ENCODE measurements at places on chromosomes 6 and 20.

GRCh38 chr20:16929756-16930155, 181.6 kb downstream of the OTOR start:
- DNase-seq: no peak

GRCh38 chr20:3307725-3308124, 68.7 kb upstream of the SLC4A11 start:
- DNase-seq: no peak

GRCh38 chr20:47815416-47815806, 30.1 kb upstream of the SULF2 start:
- no peak for DNase-seq

DNA sequence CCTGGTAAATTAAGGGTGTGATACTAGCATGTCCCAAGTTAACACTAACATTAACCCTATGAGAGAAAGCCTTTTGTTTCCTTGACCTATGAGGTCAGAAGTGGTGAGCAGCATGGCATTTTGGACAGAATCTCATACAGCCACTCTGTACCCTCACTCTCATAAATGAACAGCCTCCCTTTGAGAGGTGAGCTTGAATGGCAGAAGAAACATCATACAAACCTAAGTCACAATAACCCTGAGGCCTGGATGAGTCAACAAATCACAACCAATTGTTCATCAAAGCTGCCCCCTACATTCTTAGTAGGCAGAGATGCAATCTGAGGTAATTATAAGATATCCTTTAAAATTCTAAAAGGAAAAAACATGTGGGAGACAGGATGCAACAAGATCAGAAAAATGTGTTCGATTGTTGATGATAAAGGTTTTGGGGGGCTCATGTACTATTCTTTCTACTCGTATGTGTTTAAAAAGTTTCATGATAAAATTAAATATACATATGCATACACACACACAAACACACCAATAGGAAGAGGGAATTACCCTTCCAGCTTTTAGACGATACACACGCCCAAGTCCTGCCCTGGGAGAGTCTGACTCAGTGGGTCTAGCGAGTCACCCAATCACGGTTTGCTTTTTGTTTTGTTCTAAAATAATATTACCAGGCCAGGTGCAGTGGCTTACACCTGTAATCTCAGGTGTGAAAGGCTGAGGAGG, 117.3 kb downstream of the ARHGAP18 start:
- no peak for DNase-seq

DNA sequence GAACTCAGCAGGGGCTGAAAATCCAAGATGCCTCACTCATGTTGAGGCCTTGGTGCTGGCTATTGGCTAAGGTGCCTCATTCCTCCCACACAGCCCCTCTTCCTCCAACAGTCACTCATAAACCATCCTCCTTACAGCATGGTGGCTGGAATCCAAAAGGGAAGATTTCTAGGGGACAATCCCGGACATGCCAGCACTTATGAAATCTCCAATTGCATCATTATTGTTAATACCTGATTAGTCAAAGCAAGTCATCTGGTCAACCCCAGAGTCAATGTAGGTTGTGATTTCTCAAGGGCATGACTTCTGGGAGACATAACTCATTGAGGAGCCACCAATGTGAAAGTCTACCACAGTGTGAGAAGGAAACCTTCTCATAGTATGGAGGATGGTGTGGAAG, 506.6 kb upstream of the NOX3 start:
- no peak for DNase-seq

DNA sequence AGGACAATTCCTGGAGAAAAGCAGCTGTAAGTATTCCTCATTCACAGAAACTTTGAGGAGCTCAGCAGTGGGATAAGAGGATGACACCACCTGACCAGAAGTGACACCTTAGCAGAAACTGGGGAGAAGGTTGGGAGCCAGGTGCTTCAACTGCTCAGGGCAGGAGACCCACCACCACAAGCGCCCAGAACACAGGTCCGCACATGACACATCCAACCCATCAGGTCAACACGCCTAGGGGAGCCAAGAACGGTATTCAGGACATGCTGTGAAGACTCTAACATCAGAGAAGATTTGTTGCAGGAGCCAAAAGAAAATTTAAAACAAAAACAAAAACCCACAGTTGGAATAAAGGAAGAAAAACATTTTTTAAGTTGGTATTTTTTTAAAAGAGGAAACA, 50.5 kb downstream of the SLC23A2 start:
- DNase-seq: no peak

DNA sequence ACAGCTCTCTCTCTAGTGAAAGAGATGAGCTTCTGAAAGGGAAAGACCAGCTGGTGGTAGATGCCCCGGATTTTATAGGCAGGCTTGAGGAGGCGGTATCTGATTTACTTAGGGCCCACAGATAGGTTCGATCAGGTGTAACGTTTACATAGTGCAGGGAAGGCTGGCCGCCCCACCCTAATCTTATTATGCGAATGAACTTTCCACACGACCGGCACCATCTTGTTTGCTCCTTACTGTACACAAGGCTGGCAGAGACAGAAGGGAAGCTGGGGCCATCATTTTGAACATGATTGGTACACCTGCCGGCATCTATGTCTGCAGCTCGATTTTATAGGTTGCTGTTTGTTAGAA, 212.0 kb upstream of the JARID2 start:
- no peak for DNase-seq

DNA sequence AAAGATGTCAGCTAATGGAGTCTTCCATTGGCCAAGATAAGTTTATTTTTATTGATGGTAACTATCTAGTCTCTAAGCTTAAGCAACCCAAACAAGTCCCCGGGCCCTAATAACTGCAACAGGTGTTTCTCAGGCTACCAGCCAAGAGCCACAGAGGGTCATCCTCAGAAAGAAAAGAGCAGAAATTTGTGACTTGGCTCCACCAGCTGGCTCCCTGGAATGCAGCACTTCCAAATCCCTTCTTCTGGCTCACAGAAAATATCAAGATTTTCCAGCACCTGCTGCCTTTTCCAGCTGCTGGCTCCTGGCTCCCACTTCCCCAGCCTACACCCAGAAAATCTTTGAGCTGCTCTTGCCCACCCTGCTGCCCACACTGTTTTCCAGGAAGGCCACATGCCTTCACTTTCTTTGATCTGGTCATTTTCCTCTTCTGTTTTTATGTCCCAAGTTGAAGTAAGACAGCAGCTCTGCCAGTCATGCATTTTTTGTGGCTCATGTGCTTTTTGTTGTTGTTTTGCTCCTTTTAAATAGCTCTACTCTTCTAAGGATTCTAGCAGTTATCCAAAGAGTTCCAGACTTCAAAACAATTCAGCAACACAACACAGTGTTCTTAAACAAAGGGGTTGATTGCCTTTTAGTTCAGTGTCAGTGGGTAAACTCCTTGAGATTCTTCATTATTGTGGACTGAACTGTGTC, 151.0 kb upstream of the SMLR1 start:
- no peak for DNase-seq
